GM20000 (cell line): ENCODE measurements at places on chromosomes 2 and 18.

- no peak for DNase-seq
These were observed 15.2 kb downstream of the EHD3 start for GRCh38 chr2:31249009-31249690.

DNA sequence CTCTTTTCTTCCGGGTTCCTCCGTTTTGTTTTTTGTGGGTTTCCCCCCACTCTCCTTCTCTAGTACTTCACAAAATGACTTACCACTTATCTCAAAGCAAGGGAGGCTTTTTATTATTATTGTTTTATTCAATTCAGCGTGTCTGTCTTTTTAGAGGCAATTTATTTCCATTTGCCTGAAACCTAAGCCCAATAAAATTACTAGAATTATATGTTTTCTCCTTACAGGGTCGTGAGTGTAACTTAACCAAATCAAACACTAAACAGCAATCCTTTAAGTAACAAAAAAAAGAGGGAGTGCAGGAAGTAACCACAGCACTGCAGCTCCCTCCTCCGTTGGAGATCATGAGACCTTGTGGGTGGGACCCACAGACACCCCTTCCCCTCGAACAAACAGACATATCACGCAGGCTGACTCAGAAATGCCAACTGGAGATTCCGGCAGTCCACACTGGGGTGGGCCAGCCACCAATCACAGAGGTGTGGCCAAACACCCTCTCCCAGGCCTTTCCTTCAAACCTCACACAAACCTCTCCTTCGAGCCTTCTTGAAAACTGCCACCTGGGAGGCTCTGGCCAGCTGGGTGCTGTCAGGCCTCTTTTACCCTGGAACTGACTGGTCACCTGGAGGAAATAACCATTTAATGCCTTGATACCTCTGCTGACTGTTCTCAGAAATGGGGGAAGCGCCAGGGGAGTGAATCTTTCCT lies 207.1 kb upstream of the SMAD2 start:
- DNase-seq, result no peak

DNA sequence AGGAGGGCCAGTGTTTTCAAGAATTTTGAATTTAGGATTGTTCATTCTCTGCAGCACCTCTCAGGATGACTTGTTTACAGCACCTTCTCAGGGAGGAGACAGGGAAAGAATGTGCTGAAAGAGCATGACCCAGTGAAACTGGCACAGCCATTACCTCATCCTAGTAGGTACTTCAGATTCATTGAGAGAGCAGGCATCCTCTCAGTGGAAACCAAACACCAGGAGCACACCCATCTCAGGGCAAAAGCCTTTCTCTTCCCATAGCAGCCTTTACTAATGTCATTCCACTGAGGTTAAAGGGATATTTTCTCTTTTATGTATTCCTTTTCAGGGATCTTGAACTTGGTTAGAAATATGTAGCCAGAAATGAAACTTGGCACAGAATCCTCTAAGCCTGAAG lies 2.6 kb downstream of the MAP2 start:
- no peak for DNase-seq

DNA sequence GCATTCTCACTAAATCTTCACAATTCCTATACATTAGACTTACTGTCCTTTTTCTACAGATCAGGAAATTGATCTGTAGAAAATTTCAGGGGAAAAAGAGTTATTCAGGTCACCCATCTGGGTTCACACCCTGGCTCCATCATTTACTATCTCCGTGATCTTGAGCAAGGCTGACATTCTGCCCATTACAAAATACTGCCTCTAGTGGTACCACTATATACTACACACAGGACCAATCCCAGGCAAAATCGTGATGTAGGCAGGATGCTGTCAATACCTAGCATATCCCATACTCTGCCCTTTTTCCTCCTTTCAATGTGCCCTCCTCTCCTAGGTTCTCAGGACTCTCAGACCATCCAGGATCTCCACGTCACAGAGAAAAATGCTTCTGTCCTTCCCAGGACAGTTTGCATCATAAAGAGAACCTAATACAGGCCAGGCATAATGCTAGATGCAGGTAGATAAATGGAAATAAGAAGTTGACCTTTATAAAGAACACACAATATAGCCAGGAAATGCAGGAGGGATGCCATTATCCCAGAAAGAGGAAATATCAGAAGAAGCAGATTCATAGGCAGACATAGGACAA lies 101.9 kb downstream of the CDH20 start:
- peak; percentile 12 for DNase-seq

GRCh38 chr18:55483266-55483871 lies 104.6 kb downstream of the TCF4 start:
- DNase-seq, result no peak
